Mesenteric fat pad (tissue), 1 donor: ENCODE measurements at places on chromosomes 4 and X. TPM values are rescaled to one million over a fixed set of nuclear protein-coding genes. Genes with fewer than 3 reads are reported as not detected.
A peak's percentile ranks its signal among the peaks of the same experiment; 100 is the strongest.

The F8A3 gene
- total RNA-seq = 19.4 TPM

The ANXA10 gene
- not detected for total RNA-seq

The MBNL3 gene
- 14.6 TPM for total RNA-seq

DNA sequence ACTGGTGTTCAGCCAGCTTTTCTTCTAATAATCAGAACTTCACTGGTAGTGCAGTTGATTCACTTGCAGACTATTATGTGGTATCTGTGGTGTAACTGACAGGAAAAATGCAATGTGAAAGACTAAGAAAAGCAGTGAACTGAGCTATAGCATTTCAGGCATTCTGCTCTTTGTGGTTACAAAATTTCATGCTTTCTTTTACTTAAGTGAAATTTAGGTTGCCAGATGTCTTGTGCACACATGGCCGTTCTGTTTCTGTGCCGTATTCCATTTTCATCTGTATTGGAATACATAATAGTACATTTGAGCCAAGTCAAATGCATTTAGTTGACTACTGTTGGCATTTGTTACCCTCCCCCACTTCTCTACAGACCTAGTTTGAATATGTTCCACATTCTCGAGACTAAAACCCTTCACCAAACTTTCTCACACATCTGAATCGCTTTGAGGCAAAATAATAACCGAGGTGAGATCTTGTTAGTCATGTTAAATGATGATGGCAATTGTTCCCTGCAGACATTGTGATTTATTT, 8.2 kb downstream of the RTL3 start:
- DNase-seq = no peak

The KLHL4 gene
- 0.48 TPM for total RNA-seq

GRCh38 chrX:40177942-40178715, 80.4 kb upstream of the BCOR start:
- DNase-seq = no peak

GRCh38 chr4:22471419-22471818, 44.4 kb downstream of the ADGRA3 start:
- DNase-seq = no peak

DNA sequence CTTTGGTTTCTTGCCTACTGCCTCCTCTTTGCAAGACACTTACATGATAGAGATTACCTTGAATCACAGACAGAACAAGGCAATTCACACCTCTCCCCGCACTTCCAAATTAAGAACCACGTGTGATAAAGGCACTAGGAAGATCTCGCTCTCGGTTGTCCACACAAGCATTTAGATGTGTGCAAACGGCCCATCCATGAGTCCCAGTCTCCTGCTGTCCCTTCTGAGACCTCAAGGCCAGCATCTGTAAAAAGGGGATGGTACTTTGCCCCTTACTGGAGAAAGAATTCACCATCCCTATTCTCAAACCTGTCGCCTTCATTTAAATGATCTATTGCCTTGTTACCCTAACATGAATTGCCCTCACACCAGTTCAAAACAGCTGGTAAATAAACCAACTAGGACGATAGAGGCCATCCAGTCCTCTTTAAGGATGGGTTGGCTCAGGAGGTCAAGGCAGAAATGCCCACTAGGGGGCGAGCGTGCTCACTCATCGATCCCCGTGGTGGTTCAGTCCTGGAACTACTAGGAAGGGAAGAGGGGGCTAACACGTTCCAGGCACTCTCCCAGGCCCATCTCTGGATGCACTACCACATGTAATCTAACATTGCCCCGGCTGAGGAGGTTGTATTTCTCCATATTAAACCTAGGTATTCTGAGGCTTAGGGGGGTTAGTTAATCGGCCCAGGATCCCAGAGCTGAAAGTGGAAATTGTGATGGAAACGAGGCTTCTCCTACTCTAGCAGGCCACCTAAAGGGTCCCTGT, 95.8 kb downstream of the DHX15 start:
- DNase-seq = no peak

- DNase-seq = no peak
These were observed 56.1 kb downstream of the KLHL5 start for GRCh38 chr4:39118034-39118658.

DNA sequence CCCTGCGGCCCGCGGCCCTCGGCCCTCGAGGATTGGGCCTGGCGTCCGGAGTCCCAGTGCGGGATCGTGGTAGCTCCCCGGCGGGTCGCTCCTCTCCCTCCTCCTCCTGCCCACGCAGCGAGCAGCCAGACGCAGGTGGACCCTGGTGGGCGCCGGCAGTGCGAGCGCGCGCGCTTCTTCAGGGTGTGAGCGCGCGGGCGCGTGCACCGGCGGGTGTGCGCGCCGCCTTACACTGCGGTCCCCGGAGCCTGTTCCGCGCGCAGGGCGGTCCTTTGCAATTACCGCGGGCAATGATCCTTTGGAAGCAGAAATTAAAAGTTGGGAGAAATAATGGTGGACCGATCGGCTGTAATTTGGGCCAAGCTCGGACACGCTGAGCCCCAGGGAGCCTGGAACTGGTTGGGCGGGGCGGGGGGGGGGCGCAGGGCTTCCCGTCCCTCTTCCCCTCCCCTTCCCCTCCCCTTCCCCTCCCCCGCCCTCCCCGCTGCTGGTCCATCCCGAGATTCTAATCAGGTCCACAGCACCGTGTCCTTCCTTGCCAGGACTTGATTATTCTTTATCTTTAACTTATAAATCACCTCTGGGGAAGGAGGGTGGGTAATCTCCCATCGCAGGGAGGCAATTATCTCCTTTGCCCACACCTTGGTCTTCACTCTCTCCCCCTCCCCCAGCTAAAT, 1.6 kb upstream of the NKX1-1 start:
- DNase-seq = peak; percentile 68

GRCh38 chr4:3582091-3582475, 49.9 kb upstream of the LRPAP1 start:
- DNase-seq = peak; percentile 79

DNA sequence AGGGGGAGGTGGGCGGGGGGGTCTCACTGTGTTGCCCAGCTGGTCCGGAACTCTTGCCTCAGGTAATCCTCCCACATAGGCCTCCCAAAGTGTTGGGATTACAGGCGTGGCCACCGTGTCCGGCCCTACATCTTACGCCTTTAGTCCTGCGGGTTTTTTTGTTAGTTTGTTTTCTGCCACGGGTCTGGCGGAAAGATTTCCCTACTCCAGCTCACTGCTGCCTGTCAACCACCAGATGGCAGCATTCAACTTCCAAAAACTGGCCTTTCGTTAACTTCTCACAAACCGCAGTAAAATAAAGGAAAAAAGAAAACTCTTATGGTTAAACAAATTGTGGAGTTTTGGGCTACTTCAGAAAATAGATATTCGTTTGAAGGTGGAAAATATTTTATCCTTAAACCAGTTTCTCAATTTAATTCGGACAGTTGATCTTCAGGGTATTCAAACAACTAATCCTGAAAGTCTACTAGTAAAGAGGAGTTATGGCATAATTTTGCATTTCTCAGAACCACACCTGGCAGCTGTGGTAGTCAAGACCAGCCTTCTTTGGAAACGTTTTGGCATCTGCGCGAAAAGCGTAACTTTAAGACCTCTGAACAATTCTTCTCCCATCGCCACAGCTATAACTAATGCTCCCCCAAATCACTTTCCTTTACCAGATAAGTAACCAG, 41.1 kb downstream of the LUZP4 start:
- DNase-seq = no peak

DNA sequence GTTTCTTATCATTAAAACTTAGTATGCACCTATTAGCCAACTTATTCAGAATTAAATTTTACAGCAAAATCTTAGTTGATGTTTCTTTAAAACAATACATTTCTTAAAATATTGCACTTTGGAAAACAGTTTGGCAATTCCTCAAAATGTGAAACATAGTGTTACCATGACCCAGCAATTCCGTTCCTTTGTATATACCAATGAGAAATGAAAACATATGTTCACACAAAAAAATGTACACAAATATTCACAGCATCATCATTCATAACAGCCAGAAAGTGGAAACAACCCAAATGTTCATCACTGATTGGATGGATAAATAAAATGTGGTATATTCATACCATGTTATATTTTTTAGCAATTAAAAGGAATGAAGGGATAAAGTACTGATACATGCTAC, 50.2 kb downstream of the WDR44 start:
- no peak for DNase-seq

The MAGEH1 gene
- total RNA-seq = 19.1 TPM

The TRAM1L1 gene
- total RNA-seq = 0.64 TPM

- DNase-seq = no peak
These were observed 346.4 kb upstream of the FAM241A start for GRCh38 chr4:111798840-111799239.

DNA sequence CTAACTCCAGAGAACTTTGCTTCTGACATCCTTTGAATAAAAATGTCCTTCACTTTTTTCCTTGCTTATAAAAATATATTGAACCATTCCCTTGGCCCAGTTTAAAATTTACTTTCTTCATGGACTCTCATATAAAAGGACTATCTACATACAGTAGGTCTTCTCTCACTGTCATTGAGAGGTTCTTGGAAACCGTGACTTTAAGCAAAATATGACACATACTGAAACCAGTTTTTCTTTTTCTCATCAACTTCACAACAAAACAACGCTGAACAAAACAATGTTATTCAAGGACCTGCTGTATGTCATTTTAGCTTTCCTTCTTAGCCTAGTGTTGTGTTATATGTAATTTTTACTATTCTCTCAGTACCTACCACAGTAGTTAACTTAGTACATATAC, 496.8 kb downstream of the CENPC start:
- DNase-seq = no peak

- DNase-seq = no peak
These were observed 91.2 kb upstream of the SOD3 start for GRCh38 chr4:24704149-24704548.

The UBE2D3 gene
- total RNA-seq = 316 TPM

DNA sequence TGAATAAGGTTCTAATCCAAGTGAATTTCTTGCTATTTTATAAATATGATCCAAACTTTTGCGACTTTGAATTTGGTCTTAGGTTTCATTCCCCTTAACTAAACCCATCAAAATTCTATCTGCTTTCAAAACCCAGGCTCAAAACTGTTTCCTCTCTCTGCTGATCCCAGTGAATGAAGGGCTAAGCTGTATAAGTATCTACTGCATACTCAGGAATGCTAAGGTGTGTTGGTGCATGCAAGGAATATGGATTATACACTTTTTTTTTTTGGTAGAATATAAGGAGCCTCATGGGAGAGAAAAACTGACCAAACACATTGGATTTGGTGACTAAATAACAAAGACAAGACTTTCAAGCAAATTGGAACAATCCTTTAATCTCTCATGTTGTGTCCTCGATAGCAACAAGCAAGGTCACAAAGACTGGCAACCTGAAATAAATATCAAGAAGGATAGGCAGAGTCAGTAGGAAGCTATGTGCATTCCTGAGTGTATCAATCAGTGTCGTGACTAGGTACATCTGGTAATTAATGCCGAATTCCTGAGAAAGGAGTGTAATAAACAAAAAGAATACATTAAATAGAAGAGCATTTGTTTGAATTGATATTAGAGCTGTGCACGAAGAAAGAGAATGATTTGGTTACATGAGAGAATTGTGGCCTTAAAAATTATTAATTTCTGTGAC, 74.3 kb upstream of the KCTD8 start:
- DNase-seq = no peak

The MAGEA8 gene
- not detected for total RNA-seq

The SHOX gene
- total RNA-seq = 0.10 TPM

- no peak for DNase-seq
These were observed 123.2 kb downstream of the ELOVL6 start for GRCh38 chr4:110075083-110075738.

- no peak for DNase-seq
These were observed 8.8 kb downstream of the PLA2G12A start for GRCh38 chr4:109721033-109721432.

DNA sequence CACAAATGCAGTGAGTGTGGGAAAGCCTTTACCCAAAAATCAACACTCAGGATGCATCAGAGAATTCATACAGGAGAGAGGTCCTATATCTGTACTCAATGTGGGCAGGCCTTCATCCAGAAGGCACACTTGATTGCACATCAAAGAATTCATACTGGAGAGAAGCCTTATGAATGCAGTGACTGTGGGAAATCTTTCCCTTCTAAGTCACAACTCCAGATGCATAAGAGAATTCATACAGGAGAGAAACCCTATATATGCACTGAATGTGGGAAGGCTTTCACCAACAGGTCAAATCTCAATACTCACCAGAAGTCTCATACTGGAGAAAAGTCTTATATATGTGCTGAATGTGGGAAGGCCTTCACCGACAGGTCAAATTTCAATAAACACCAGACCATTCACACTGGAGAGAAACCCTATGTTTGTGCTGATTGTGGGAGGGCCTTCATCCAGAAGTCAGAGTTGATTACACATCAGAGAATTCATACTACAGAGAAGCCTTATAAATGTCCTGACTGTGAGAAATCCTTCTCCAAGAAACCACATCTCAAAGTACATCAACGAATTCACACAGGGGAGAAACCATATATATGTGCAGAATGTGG, 79.3 kb downstream of the ZNF81 start:
- DNase-seq = no peak

The EMD gene
- 57.4 TPM for total RNA-seq

DNA sequence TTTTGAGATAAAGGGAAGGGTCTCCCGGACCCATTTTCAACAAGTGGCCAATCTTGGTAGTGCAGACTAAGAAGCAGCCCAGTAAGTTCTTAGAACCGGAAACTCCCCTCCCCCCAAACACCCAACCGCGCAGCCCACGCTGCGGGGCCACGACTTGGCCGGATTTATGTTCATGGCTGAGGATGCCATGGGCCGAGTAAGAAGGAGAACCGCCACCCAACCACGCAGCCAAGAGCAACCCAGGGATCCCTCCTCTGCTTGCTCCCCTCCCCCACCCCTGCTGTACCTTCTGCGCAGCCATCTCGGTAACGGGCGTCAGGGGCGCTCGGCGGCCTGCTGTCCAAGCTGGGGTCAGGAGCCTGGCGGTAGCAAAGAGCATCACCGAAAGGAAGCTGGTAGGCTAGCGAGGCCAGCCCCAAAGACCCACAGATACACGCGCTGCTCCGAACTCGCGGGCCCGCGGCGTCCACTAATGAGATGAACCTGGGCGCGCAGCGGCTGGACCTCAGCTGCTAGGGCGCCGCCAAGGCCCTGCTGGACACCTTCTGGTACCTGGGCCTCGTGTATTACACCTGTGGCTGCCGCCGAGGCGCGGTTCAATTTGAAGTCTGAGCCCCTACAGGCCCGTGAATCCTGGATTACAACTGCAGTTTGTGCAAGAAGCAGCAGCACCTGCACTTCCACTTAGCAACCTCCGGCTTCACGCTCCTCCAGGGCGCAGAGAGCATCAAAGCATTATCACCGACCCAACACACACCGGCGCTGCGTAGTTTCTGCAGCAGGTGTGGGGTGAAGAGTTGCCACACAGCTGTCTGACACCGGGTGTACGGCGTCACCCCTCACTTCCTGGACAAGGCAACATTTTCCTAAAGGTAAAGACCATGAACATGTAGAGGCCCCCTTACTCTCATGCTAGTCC, 63.4 kb downstream of the NUDT10 start:
- no peak for DNase-seq

The TLR3 gene
- total RNA-seq = 10.9 TPM

The CENPC gene
- total RNA-seq = 17.5 TPM

DNA sequence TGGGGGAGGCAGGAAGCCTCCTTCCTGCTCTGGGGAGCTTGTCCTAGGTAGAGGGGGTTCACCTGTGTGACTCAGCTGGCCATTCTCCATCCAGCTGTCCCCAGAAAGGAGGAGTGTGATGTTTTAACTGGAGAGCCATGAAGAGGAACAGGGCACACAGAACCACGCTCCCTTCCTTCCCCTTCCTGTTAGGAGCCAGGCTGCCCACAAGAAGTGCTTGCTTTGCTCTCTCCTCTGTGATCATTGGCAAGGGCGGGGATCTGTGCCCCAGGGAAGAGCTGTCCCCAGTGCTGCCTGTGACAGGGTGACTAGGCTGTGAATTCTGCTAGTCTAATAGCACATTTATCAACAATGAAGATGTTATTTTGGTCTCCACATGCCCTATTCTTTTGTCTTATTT, 169.6 kb upstream of the GATB start:
- DNase-seq = no peak

The ADAMTS3 gene
- 2.1 TPM for total RNA-seq
